ENCODE measurements at places on chromosomes 7 and 10.
A peak's percentile ranks its signal among the peaks of the same experiment; 100 is the strongest.

GRCh38 chr10:74306227-74306982, 155.4 kb downstream of the ADK start:
- no peak for DNase-seq

- DNase-seq = no peak
Measured at GRCh38 chr10:110158051-110159005, 49.1 kb upstream of the MXI1 start.

DNA sequence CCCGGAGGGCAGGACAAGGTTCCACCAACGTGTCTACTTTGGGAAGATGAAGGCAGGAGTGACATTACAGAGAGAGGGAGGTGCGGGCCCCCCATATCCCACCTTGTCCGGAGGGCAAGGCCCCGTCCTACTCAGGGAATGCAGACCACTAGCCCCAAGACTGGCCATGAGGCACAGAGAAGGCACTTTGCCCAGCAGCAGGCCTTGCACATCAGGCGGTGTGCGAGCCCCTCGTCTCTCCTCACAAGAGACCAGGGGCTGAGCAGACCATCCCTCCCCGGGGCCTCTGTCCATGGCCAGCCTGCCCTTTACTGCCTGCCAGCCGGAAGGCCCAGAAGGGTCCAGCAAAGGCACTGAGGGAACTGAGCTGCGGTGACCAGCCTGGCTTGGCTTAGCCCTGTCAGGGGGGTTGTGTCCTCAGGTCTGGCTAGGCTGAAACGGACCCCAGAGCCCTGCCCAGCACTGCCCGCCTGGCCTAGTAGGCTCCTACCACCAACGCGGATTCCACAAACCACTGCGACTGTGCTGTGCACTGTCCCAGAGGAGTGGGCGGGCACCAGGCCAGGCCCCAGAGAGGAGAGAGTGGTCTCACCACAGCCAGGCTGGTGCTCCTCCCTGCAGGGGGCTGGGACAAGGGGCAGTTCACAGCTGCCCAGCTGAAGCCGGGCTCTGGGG, 16.7 kb downstream of the CAMK2B start:
- no peak for DNase-seq

- peak; percentile 84 for DNase-seq
Measured at GRCh38 chr10:119896937-119897770, 4.6 kb downstream of the SEC23IP start.

DNA sequence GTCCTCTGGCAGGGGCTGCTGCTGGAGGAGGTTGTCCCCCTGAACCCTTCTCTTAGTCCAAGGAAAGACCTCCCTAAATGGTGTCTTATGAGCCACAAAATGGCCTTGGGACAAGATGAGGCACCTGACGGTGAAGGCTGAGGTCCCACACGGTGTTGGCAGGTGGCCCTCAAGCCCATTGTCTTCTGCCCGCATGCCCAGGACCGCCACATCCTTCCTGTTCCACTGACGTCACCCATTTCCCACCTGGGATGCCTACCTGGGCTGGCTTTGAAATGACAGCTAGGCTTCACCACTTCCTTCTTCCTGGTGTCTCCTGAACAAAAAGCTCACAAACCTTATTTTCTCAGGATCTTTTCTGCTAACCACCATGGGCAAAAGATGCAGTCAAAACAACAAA, 2.1 kb upstream of the DMBT1 start:
- no peak for DNase-seq

Data from lower lobe of right lung (tissue), 2 donors.